T-helper 2 cell (primary cell): ENCODE measurements at places on chromosomes 13 and 19.

GRCh38 chr13:101474419-101474957, 22.0 kb downstream of the ITGBL1 start:
- no peak for DNase-seq

GRCh38 chr19:5149932-5150901, 181.3 kb downstream of the KDM4B start:
- no peak for DNase-seq

DNA sequence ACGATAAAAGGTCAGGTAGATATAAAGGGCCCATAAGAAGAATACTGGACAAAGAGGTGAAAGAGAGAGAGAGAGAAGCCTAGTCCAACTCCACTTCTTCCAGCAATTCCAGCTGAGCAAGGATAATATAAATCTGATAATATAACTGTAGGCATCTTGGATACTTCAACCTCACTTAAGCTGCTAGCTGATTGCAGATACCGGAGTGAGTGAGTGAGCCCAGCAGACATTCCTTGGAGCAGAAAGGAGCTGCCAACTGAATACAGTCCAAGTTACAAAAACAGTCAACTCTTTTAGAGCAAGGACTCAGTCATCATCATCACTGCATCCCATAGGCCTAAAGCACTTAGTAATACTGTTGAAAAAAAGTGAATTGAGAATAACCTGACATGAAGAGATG, 387.6 kb downstream of the SLITRK6 start:
- no peak for DNase-seq

GRCh38 chr13:102845289-102845629, 573 bp upstream of the ERCC5 start:
- no peak for DNase-seq

- DNase-seq = no peak
Observed at GRCh38 chr19:2922987-2923386, 21.8 kb downstream of the ZNF77 start.

DNA sequence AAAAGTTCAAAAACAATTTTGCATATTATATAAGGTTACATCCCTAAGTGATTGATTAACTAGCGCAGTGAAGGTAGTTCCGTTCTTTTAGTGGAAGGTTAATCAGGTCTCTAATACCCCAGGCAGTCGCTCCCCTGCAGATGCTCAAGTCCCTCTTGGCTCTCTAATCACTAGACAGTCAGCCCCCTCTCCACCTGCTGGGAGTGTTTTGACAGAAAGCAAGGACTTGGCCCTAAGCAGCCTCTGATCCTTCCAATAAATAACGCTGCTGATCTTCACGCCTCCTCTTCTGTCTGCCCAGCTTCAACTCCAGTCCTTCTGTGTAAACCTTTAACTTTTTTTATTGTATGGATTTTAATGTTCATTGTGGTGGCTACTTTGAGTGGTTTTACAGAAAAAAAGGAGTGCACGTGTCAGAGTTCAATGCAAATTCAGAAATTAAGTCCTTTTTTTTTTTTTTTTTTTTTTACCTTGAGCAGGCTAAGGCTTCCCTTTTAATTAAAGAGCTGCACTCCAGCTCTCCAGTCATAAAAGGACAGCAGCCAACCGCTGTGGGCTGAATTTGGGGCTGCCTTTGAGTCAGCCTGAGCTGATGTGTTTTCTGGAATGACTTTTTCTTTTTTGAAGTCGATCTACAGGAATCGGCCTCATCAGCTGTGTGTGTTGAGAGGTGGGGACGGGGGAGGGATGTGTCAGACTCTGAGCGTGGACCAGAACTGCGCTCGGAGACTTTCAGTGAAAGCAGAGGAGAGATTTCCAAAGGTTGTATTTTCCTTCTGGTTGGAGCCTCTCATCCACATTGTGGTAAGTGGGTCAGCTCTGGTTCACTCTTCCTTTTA, 33.8 kb upstream of the MYO16 start:
- DNase-seq = peak; percentile 44

GRCh38 chr19:42191855-42192254, 25.6 kb downstream of the DEDD2 start:
- no peak for DNase-seq
